T-helper 22 cell (primary cell): ENCODE measurements at places on chromosomes 2 and 18.

GRCh38 chr18:45771587-45772480 is 47.9 kb downstream of the SLC14A1 start:
- DNase-seq, result no peak

DNA sequence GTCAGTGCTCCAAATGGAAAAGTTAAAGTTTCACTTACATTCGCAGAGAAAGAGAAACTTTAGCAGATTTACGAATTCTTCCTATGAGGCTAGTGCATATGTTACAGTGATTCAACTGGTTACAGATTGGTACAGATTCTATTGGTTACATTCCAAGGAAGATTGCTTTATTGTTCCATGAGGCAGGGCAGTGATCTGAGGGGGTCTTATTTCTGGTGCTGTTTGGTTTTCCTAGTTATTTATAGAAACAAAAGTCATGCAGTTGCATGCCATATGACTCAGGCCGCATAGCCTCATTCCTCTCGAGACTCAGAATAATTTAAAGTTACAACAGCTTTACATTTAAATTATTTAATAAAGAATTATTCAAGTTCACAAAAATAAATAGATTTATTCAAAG is 385.4 kb upstream of the SYT4 start:
- DNase-seq, result no peak

GRCh38 chr2:231332872-231333500 is 62.5 kb upstream of the B3GNT7 start:
- no peak for DNase-seq

- DNase-seq, result no peak
Measured at GRCh38 chr2:160426604-160427003, 67.0 kb downstream of the RBMS1 start.

DNA sequence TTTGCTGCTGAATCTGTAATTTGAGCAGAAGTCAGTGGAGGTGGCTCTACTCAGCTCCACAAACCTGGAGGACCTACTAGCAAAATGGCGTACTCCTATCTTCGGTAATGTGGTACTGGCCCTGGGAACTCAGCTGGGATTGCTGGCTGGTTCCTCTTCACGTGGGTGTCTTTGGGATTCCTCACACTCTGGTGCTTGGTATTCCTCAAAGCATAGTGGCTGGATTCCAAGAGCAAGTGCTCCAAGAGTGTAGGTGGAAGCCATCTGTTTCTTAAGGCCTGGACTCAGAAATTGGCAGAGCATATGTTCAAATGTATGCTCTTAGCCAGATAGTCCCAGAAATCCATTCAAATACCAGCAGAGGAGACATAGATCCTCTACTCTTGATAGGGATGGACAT is 281.9 kb upstream of the CDH7 start:
- DNase-seq, result no peak

- no peak for DNase-seq
Measured at GRCh38 chr2:118307864-118308263, 219.6 kb downstream of the INSIG2 start.

DNA sequence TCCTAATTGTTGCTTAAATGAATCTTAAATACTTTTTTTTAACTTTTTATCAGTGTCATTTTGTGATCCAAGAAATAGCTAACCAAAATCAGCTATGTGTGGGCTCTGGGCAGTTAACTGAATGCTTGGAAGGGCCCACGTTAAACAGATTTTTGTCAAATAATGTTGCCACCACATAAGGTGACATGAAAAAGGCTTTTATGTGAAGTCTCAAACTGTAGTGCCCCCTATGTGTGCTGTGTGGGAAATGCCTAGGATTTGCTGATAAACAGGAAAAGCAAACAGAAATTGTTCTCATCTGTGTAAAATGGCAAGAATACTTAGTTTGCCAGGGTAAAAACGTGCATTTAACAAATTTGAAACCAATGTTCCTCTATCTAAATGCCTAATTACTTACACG is 242.2 kb downstream of the ZNF516 start:
- DNase-seq, result no peak

DNA sequence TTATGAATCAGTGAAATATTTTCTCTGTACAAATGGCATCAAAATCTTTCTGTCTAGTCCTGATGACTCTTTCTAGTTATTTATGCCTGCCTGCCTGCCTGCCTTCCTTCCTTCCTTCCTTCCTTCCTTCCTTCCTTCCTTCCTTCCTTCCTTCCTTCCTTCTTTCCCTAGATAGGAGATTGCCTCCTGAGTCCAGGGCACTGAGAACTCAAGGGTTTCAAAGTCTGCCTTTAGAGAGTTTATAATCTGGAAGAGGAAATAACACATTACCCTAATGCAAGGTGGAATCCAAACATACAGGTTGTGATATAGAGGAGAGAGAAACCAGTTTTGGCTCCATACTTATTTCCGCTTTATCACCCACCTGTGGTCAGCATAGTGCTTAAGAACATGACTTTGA is 98.1 kb upstream of the SERPINE2 start:
- DNase-seq, result no peak

DNA sequence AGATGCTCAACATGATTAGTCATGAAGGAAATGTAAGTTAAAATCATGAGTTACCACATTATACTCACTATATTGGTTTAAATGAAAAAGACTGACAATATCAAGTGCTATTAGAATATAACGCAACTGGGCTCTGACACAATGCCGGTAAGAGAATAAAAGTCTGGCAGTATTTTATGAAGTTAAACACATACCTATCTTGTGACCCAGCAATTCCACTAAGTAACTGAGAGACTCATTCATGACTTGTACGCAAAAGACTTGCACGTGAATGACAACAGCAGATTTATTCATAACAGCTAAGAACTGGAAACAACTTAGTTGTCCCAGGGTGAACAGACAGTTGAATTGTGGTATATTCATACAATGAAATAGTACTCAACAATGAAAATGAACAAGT is 342.1 kb downstream of the SLC4A3 start:
- DNase-seq, result no peak

GRCh38 chr2:174395969-174396630 is 570 bp downstream of the SCRN3 start:
- no peak for DNase-seq

DNA sequence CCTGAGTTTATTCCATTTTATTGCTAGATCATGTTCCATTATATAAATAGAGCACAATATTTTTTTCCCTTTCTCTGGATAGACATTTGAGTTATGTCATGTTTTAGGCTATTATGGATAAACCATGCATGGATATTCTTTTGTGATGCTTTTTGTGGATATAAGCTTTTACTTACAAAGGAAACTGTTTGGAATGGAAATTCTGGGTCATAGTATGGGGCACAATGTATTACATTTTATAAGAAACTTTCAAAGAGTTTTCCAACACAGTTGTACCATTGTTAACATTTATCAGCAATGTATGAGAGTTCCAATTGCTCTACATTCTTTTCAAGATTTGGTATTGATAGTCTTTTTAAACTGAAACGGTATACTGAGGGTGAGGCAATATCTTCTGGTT is 749.4 kb downstream of the SOCS6 start:
- no peak for DNase-seq

GRCh38 chr2:238136820-238137537 is 1.5 kb upstream of the KLHL30 start:
- no peak for DNase-seq

DNA sequence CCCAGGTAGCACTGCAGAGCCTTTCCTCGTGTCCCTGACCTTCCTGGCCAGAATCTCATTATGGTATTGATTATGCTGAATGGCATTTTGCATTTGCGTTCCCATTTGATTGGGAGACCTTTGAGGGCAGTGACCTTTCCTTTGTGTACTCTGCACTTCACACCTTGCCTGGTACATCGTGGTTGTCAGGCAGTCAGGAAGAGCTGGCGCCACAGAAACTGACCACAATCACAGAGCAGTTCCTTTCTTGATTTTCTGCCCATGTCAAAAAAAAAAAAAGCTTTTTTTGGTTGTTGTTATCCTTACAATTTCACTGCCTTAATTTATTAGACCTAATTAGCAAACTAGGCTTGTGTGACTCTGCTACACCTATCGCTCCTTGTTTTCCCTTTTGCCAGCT is 8.9 kb upstream of the KLHL29 start:
- DNase-seq, result no peak

DNA sequence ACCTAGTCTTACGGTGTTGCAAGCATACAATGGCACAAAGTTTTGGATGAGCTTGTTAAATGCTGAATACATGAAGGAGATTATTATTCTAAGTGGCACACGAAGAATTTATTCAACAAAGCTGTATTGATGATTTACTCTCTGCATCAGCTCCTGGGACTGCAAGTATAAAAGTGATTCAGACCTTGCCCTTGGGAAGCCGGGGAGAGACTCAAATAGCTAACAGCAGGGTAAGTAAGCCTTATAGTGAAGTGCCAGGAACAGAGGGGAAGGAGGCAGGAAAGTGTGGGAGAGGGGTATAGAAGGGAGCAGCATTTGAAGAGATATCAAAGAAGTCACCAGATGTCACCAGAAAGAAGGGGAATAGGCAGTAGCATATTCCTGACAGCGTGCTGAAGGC is 115.4 kb downstream of the MCFD2 start:
- DNase-seq, result no peak

DNA sequence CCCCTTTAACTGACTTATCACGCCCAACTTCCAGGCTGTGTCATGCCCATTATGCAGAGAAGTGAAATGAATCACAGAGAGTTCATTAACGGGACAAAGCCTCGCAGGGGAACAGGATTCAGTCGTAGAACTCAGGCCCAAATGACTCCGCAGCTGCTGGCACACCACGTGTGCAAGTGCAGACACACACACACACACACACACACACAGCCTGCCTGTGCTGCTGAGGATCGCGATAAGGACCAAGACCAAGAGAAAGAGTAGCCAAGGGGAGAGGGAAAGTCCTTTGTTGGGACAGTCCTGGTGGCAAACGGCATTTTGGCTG is 90.0 kb upstream of the TAF1B start:
- peak; percentile 43 for DNase-seq

DNA sequence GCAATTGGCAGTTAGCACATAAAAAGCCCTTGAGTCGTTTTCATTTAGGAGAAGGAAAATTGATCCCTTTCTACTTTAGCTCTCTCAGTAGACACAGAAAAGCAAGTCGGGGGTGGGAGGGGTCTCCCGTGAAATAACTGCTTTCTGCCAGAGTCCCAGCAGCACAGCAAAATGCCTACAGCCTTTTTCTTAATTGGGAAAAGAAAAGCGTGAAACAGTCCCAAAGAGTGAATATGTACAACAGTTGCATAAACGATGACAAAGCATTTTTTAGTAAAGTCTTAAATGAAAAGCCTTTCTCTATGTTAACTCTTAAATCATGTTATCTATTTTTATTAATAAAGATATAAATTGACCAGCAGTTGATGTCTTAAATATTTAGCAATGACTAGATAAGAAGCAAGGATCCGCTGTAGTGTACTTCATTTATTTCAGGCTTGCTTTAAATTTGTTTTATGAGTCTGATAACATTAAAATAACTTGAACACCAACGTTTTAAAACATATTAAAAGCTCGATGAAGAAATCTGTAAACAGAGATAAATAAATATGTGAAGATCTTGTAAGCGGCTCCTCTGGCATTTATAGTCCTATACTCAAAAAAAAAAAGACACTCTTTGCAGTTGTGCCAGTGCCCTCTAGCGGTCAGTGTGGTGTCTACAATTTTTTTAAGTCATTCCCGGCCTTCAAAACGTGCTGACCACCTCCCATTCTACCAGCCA is 42.3 kb upstream of the ATIC start:
- DNase-seq, result peak; percentile 9

- no peak for DNase-seq
Measured at GRCh38 chr2:206515580-206515979, 72.2 kb downstream of the ADAM23 start.

DNA sequence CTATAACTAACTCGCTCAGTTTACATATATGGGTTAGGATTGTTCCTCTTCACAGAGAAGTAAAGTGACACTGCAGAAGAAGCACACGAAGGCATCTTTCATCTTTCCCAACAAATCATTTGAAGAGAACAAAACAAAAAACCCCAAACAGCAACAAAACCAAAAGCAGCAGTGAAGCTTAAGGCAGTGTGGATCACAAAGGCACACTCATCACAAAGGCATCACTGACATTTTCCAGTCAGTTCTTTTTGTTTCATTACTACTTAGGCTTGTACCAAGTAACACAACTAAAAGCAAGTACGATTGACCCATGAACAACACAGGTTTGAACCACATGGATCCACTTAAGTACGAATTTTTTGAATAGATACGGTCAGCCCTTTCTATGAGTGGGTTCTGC is 75.7 kb downstream of the RNF152 start:
- DNase-seq, result no peak

DNA sequence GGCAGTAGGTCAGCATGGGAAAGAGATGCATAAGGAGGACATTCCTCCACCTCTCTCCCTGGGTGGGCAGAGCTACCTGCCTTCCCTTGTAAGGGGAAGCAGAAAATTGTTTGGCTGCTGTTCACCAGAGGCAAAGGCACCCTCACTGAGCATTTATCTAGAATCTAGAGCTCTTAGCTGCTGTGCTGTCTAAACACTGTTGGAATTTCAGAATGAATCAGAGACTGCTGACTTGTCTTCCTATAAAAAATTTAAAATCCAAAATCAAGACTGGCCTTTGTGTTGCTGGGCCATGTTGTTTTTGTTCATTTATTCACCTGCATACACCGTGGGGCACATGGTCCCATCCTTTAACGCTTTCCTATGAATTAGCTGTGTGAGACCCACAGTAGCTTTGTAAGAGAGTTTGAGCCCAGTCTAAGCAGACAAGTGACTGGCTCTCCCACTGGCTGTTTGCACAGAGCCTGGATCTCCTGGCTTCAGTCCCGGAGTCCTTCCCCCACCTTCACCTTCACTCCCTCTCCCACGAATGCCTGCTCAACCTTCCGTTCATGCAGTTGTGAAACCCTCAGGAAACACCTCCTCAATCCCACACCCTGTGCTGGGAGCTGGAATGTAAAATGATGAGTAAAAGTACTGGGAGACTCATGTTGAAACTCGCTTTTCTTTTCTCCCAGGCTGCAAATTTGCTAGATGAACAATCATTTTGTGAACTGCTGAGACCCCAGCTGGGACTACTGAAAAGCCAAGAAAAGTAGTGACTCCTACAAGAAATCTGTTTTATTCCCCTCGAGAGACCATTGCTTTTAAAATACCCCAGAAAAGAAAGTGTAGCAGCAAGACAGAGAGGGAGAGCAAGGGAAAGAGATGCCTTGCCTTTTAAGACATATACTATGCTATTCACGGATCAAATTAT is 76.2 kb downstream of the FAM168B start:
- no peak for DNase-seq

DNA sequence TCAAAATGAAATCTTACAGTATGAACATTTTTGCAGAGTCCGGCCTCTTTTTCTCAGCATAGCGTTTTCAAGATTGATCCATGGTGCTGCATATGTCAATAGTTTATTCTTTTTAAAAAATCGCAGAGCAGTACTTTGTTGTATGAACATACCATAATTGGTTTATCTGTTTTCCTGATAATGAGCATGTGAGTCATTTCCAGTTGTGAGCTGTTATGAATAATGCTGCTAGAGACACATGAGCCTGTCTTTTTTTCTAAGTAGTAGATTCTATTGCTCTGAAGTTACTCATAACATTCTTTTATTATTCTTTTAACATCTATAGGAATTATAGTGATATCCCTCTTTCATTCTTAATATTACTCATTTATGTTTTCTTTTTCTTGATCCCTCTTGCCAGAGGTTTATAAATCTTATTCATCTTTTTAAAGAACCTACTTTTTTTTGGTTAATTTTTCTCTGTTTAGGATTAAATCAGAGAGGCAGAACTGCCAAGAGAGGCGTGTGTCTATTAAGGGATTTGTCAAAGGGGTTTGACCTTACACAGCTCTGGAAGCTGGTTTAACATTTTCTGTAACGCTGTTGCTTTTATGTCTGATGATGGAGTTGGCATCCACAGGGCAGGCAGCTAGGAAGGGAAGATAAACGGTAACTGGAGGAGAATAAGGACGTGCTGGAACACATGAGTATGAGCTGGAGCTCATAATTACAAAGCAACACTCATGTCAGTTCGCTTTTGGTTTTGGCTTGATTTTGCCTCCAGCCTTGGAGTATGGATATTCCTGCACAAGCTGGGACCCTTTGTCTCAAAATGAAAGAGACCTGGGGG is 47.4 kb downstream of the MGAT5 start:
- no peak for DNase-seq
